ENCODE measurements at places on chromosomes 2 and 18. TPM values are rescaled to one million over a fixed set of nuclear protein-coding genes. Genes with fewer than 3 reads are reported as not detected.

Gene CGREF1
- 1.3 TPM for total RNA-seq

- no peak overlapping the region for H3K4me3 ChIP-seq
- H3K27me3 ChIP-seq: peaks cover 10% of the 10 kb centered on the region
- H3K36me3 ChIP-seq: no peaks in the 10 kb centered on the region
- DNase-seq: no peak
Measured at GRCh38 chr2:27351802-27352598, 4.6 kb downstream of the GTF3C2 start.

Gene LCT
- total RNA-seq: not detected

DNA sequence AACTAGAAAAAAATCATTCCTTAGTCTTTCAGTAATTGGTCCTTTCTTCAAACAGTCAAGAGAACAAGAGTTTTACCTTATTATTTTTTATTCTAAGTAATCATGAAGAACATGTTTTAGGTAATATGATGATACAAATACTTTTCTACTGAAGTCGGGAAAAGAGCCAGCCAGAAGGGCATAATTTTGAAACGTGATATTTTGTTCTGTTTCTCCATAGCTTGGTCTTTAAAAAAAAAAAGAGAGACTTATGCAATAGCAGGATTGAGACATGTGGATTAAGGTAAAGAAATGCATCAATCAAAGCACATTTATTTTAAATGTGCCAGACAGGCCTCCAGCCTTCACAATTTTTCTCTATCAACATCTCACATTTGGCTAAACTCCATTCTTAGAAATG is 1016.8 kb downstream of the CNTNAP5 start:
- no peak overlapping the region for H3K4me3 ChIP-seq
- no peak for DNase-seq
- peaks cover 2% of the 10 kb centered on the region for H3K4me1 ChIP-seq
- H3K27ac ChIP-seq: no peak overlapping the region

- no peak overlapping the region for H3K27ac ChIP-seq
- H3K4me3 ChIP-seq: no peak overlapping the region
- no peak for DNase-seq
- peaks cover 6% of the 10 kb centered on the region for H3K4me1 ChIP-seq
- H3K36me3 ChIP-seq: no peaks in the 10 kb centered on the region
Measured at GRCh38 chr2:220064111-220065030, 436.9 kb downstream of the SLC4A3 start.

DNA sequence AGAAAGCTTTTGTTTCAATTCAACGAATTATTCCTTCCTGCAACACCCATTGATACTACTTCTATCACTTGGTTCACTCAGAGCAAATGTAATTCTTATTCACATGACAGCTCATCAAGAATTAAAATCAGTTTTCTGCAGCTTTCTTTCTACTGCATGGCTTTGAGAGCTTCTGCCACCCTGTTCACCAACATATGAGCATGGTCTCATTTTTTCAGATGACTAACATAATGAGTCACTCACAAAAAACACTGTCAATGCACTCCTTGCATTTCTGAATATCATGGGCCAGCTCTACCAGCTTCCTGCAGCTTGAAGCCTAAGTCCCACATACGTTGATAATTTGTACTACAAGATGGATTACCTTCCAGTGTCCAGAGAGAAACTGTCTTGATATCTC is 342.9 kb downstream of the LRATD1 start:
- DNase-seq: no peak
- H3K4me1 ChIP-seq: no peaks in the 10 kb centered on the region
- H3K27me3 ChIP-seq: peaks cover 2% of the 10 kb centered on the region
- no peak overlapping the region for H3K4me3 ChIP-seq

Gene ADGRF3
- total RNA-seq: 0.54 TPM

Data from glutamatergic neuron (in vitro differentiated cells).